A549 treated with ZK216348 at 1 μM for 4 hours (cell line): ENCODE measurements at places on chromosomes 3 and 15. TPM values are rescaled to one million over a fixed set of nuclear protein-coding genes. Genes with fewer than 3 reads are reported as not detected.

The CATSPER2 gene
- total RNA-seq = 0.41 to 2.0 TPM (median 0.58 TPM) in 5 replicates

The DNAH12 gene
- 0.08 to 0.21 TPM (median 0.15 TPM) in 3 of 5 replicates, not detected in the others for total RNA-seq

The LRRC49 gene
- total RNA-seq = 4.2 to 8.3 TPM (median 4.7 TPM) in 5 replicates

The GOLGA8R gene
- total RNA-seq = 0.14 to 0.34 TPM (median 0.24 TPM) in 5 replicates

The PARP16 gene
- 9.2 to 10.9 TPM (median 10.3 TPM) in 5 replicates for total RNA-seq

The SCN5A gene
- total RNA-seq = 0.54 to 1.9 TPM (median 0.88 TPM) in 5 replicates

The SNX22 gene
- total RNA-seq = 0.59 to 1.1 TPM (median 0.78 TPM) in 5 replicates

The PCOLCE2 gene
- 24.3 to 43.7 TPM (median 30.3 TPM) in 5 replicates for total RNA-seq

The TGM4 gene
- total RNA-seq = 0.08 to 0.12 TPM in 2 of 5 replicates, not detected in the others

The TYRO3 gene
- 13.0 to 15.5 TPM (median 14.3 TPM) in 5 replicates for total RNA-seq

The CCR1 gene
- not detected in 5 replicates for total RNA-seq

The TRPM7 gene
- 17.1 to 25.5 TPM (median 24.9 TPM) in 5 replicates for total RNA-seq

The GPR87 gene
- 1.3 to 3.1 TPM (median 2.0 TPM) in 5 replicates for total RNA-seq
